ENCODE measurements at places on chromosomes 5 and 9.

- DNase-seq: no peak
Measured at GRCh38 chr5:164818445-164818844, 1313.0 kb downstream of the MAT2B start.

DNA sequence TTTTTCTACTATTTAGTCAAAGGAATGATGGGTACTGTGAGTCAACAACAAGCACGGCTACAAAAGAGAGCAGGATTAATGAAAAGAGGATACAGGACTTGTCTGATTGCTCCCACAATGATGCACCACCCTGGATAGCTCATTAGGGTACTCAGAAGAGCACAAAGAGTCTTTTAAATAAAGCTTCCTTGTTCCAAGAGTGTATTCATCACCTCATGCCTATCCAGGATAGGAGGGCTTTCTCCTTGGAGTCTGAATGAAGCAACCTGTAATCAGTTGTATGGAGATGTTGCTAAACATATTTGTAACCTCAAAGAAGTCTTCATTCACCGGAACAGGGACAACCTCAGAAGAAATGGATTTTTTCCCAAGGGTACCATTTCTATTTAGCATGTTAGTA is 219.5 kb upstream of the TMEM161B start:
- DNase-seq: no peak

GRCh38 chr9:136242918-136243525 is 2.6 kb downstream of the QSOX2 start:
- no peak for DNase-seq

DNA sequence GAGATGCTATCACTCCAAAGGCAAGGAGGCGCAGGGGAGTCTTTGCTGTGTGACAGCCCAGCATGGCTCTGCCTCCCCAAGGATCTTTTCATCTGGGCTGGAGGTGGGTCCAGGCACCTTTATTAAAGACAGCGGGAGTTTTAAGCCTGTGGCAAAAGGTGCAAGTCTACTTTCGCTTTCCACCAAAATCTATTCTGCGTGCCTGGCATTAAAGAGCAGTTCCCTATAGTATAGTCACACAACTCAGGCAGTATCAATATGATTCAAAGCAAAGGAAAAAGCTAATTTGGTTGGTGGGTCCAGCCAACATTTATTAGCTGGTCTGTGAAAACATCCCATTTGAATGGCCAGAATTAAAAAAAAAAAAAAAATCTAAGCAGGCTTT is 398.7 kb downstream of the EBF1 start:
- DNase-seq: no peak

GRCh38 chr5:79229357-79230174 is 6.4 kb upstream of the JMY start:
- DNase-seq: no peak

- no peak for DNase-seq
Measured at GRCh38 chr5:66987949-66988838, 208.4 kb downstream of the CD180 start.

DNA sequence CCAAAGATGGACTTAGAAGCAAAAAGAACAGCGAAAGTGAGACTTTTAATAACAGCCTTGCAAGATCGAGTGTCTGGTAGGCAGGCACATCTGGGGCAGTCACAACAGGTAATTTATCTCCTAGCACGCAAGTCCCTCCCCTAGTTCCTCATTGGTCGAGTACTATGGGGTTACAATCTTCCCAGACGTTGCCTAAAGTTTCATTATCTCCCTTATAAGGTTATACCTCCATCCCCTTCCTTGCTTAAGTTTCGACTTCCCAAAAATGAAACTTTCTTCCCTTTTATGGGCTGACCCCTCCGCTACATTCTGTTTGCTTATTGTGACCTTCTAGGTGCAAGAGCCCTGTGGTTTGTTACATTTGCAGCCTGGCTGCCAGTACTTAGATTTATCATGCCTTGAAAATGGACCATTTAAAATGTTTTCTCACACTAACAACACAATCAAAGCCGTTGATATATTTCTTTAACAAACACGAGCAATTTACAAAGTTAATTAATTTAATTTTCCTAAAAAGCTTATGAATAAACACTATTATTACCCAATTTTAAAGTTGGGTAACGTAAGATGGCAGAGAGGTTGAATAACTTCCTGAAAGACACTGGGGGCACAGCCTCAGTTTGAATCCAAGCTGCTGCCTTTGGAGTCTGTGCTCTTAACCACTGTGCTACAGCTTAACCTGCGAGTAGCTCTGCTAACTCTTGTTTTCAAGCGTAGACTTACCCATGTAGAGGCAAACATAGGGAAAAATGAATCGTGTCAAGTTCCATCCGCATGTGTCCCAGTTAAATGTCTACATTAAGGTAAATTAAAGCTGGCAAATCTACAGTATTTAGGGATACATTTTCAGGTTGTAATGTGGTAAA is 91.7 kb downstream of the EDIL3 start:
- DNase-seq: no peak

GRCh38 chr9:81522716-81523551 is 166.4 kb downstream of the TLE1 start:
- no peak for DNase-seq

GRCh38 chr5:85462957-85463356 is 1078.3 kb upstream of the EDIL3 start:
- no peak for DNase-seq

- no peak for DNase-seq
Measured at GRCh38 chr9:130138171-130138653, 34.0 kb upstream of the NCS1 start.

DNA sequence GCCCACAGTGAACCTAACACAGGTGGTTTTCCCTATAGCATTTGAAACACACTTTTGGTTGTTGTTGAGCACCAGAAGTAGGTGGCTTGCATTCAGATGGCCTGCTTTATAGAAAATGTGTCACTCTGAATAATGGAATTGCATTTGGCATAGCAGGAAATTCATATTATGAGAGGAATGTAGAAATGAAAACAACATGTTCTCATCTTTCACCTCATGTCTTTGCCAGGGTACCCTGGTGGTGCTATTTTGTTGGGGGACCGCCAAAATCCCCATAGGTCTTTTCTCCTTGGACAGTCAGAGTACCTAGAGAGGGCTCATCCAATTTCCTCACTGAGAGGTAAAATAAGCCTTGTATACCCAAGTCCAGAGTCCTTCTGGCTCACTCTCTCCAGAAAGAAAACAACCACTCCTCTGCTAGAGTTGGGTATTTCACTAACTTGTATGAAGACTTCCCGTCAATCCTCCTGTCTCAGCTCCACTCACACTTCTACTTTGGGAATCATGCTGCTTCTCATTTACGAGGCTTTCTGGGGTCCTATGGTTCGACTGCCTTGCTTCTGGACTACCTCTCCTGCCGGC is 67.4 kb downstream of the MRPS27 start:
- DNase-seq: no peak

DNA sequence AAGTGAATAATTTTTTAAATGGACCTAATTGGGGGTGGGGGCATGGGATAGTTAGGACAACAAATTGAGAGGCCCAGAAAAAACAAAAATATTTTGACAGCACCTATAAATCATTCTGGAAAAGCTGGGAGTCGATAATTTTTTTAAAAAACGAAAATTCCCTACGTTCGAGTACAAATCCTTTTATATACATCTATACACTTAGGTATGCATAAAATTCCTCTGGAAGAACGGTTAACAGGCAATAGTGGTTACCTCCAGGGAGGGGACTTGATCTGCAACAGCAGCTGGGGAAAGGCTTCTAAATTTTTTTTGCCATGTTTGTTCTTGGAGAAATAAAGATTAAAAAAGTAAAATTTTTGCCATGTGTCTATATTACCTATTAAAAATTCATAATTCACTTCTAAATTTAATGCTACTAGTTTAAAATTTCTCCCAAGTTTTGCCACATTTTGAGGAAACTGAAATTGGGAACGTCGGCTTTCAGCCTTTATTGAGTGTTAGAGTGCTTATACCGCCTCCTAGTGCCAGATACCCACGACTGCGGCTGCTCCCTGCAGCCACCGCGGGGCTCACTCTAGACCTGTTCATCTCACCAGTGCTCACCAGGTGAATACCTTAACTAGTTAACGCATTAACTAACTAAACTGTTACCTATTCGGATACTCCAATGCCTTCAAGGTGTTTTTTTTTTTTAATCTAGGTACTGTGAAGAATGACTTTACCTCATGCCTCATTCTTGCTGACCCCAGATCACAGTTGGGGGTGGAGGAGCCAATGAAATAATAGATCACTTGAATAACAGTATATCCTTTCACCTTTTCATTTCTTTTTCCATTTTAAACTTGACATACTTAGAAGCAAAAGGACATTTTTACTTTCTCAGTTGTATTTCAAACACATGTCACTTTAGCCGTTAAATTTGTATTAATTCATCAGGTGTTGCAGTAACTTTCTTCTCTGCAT is 1.8 kb upstream of the BHMT start:
- DNase-seq: no peak

GRCh38 chr5:73591698-73592501 is 26.4 kb downstream of the UTP15 start:
- DNase-seq: no peak

GRCh38 chr5:152456815-152457443 is 51.9 kb upstream of the NMUR2 start:
- DNase-seq: no peak

- no peak for DNase-seq
Measured at GRCh38 chr5:7422316-7423106, 26.6 kb downstream of the ADCY2 start.

DNA sequence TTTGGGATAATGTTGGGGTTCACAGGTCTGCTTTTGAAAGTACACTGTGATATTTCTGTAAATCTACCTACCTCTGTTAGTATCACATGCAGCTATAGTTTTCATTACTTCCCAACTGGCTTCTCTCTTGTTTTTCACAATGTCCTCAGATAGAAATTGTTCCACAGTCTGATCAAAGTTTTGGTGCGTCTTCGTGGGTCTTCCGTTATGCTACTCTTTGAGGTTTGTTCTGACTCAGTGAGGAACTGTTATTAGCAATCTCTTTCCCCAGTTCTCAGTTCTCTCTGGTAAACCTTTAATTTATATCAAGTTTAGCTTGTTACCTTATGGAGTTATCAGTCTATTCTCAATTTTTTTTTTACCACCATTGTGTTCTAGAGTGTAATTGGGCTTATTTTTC is 2061.2 kb upstream of the CDH9 start:
- no peak for DNase-seq

DNA sequence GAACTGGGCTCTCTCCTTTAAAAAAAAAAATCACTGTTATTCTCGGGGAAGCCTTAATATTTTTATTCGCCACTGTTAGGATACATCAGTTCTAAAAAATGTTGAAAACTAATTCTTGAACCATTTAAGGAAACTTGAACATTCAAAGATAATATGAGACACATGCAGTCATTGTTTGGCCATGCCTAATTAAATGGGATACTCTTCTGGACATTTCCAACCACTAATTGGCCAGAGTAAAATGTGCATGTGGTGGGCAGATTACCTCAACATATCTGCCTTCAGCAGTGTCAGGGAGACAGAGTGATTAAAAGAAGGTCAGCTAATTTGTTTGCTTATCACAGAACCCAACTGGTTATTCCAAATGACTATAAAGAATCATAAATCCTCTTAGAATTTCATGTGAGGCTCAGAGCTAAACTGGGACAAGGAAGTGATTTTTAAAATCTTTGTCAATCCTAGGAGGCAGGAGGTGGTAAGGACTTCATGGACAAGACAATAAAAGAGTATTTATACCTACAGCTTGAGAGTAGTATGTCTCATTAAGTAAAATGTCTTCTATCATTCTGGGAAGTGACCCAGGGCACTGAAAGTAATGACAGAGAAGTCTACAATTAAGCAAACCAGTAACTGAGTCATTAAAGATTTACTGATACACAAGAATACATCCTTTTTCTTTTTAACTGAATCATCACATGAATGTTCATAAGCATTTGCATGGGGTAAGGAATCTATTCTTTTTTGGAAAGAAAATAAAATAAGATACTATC is 242.9 kb upstream of the TRPM3 start:
- no peak for DNase-seq
